Stimulated activated CD4-positive, alpha-beta T cell treated with anti-CD3 and anti-CD28 coated beads, Interleukin-15, amount 100 ng/mL, for 1 hour (primary cell): ENCODE measurements at places on chromosomes 1 and 21.
A peak's percentile ranks its signal among the peaks of the same experiment; 100 is the strongest.

GRCh38 chr1:92730476-92730875 is 54.4 kb downstream of the EVI5 start:
- DNase-seq = no peak

GRCh38 chr1:1092894-1093609 is 18.9 kb upstream of the RNF223 start:
- no peak for DNase-seq

DNA sequence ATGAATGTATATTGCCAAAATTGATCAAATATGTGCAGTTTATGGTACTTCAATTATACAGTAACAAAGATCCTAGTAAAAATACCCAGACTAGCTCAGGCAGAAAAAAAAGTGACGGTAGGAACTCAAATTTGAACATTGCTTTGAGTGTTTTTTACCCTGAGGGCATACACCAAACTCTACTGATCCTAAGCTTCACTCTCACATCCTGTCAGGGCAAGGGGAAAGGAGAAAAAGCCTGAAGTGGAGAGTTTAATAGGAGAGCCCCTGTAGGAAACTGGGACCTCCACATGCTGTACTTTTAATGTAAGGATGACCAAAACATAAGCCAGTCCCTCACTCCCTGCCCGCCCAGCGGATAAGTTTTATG is 59.8 kb upstream of the GNG12 start:
- DNase-seq = no peak

DNA sequence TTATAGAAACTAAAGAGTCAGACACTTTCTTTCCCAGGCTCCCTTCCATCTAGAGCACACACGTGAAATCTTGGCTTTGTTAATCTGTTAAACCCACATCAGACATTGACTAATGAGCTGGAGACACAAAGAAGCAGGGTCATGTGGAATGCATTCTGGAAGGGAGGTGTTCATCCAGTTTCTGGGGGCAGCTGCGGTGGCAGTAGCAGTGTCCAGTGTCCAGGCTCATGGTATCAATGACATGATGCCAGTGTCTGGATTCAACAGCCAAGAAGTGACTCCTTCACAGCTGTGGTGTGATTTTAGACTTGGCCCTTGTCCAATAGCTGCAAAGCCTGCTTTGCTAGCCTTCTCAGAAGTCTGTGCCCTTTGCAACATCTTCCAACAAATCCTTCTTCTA is 95.2 kb downstream of the NTPCR start:
- DNase-seq = no peak

DNA sequence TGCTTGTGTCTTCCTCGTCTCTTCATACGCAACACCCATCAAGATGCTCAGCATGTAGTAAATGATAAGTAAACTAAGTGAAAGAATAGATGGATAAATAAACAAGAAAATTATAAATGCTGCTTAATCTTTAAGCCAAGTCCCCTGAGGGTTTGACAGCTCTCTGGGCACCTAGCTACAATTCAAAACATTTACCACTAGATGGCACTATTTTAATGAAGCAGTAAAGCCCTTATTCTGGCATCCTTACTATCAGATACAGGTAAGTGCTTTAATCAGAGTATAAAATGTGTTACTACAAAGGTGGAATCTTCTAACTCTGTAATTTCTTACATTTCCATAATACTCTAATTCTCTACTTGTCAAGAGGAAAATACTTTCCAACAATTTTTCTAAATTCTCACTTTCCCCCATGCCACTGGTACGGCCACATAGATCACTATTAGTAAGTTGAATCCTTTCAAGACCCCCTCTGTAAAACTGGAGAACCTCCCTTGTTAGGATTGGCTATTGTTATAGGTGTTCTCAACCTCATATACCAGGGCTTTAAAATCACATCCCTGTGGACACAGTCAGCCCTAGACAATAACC is 137.8 kb downstream of the BARHL2 start:
- no peak for DNase-seq

- no peak for DNase-seq
Measured at GRCh38 chr21:39121600-39122355, 61.5 kb downstream of the PSMG1 start.

- no peak for DNase-seq
Measured at GRCh38 chr1:24463776-24464735, 38.6 kb upstream of the RCAN3 start.

GRCh38 chr21:42591170-42591869 is 62.1 kb upstream of the PDE9A start:
- no peak for DNase-seq

DNA sequence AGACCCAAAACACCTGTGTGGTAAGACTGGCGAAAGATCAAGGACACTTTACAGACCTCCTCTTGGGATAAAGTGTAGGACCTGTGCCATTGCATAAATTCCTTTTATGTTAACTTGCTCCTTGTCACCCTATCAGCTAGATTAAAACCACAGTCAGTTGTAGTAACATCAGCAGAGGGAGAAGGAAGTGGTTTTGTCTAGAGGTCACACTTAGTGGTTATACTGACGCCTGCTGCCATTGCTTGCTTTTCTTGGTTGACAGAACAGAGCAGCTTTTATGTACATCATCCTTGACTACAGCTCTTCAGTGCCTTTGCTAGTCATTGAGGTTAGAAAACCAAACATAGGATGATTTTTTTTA is 101.4 kb downstream of the PBX1 start:
- no peak for DNase-seq

GRCh38 chr1:157849229-157849875 is 7.7 kb upstream of the CD5L start:
- DNase-seq = no peak

DNA sequence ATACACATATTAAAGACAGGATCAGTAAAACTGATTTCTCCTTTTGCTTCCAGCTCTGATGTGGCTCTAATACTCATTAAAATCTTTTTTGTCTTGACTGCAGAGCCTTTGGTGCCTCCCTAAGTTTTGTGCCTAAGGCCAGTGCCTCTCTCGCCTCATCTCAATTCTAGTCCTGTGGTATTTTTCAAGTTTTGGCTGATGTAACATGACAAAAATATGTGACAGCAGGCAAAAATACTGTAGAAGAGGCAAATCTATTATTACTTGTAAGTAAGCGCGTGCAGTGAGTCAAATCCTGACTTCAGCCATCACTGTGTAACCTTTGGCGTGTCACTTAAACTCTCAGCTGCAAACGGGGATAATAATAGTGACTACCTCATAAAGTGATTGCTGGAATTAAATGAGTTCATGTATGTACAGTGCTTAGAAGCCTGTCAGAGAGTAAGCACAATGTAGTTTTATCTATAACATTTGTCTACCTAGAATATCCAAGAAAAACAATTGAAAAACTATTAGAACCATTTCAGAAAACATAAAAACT is 74.0 kb downstream of the MAB21L3 start:
- DNase-seq = no peak

DNA sequence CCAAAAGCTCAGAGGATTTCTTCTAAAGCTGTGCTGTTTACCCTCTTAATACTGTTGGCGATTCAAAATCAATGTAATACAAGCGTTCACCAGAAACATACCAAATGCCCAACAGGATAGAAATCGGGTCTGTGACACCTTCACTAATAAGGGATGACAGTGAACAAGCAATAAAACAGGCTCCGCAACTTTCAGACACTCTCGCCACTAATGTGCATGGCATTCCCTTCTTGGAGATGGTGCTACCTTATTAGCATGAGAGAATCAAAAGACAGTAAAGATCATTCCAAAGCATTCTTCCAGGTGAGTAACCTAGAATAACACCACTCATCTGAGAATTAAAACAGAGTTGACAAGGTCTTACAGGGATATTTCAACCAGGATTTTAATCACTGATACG is 367.1 kb downstream of the TTLL7 start:
- DNase-seq = no peak

- DNase-seq = no peak
Measured at GRCh38 chr1:16717336-16718098, 22.8 kb upstream of the RNU1-4 start.

GRCh38 chr1:38586993-38587646 is 272.5 kb downstream of the RRAGC start:
- DNase-seq = peak; percentile 5

- no peak for DNase-seq
Measured at GRCh38 chr1:1024149-1024770, 4.3 kb downstream of the AGRN start.

- DNase-seq = no peak
Measured at GRCh38 chr1:165910764-165911421, 83.5 kb downstream of the UCK2 start.

DNA sequence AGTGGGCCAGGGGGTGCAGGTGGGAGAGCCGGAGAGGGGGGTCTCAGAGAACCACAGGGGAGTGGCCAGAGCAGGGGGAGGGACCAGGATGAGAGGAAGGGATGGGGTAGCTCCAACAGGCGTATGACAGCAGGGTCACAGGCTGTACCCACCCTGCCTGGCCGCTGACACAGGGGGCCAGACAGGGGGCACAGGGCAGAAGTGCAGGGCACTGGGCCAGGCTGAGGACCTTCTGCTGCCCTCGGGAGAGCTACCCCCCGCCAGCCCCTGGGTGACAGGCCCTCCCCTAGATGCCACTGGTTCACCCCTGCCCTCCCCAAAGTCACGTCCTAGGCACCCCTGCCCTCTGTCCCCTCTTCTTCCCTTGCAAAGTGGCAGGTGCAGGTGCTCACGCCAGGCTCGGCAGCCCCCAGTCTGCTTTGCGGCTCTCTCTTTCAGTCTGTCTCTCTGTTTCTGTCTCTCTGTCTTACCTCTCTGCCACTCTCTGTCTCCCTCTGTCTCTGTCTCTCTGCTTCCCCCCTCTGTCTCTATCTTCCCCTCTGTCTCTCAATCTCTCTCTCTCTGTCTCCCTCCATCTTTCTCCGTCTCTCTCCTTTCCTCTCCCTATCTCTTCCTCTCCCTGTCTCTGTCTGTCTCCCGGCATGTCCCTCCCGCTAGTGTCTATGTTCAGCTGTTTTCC is 48.5 kb downstream of the WNT9A start:
- no peak for DNase-seq

- peak; percentile 28 for DNase-seq
Measured at GRCh38 chr1:204494281-204495077, at the start of gene PIK3C2B. Gene PIK3C2B, minus strand, starts transcription at chr1:204494805. Its CDS starts 25,003 bp downstream, at chr1:204469802.

DNA sequence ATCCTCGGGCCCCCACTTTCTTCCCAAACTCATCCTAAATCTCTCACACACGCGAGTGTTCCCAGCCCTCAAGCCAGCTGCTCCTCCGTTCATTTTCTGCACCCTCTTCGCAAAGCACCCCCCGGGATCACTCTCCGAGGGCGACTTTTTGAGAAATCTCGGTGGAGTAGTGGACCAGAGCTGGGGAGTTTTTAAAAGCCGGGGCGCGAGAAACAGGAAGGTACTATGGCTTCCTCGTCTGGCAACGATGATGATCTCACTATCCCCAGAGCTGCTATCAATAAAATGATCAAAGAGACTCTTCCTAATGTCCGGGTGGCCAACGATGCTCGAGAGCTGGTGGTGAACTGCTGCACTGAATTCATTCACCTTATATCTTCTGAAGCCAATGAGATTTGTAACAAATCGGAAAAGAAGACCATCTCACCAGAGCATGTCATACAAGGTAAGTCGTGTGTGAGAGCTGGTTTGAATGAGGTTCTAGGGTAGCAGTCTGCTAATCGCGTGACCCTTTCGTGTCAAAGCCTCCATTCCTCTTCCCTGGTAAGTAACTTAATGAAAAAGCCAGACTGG is 800 bp downstream of the DR1 start:
- no peak for DNase-seq

GRCh38 chr1:185535621-185536020 is 198.6 kb upstream of the HMCN1 start:
- DNase-seq = no peak

GRCh38 chr1:25035523-25036116 is 105.5 kb upstream of the RUNX3 start:
- no peak for DNase-seq

DNA sequence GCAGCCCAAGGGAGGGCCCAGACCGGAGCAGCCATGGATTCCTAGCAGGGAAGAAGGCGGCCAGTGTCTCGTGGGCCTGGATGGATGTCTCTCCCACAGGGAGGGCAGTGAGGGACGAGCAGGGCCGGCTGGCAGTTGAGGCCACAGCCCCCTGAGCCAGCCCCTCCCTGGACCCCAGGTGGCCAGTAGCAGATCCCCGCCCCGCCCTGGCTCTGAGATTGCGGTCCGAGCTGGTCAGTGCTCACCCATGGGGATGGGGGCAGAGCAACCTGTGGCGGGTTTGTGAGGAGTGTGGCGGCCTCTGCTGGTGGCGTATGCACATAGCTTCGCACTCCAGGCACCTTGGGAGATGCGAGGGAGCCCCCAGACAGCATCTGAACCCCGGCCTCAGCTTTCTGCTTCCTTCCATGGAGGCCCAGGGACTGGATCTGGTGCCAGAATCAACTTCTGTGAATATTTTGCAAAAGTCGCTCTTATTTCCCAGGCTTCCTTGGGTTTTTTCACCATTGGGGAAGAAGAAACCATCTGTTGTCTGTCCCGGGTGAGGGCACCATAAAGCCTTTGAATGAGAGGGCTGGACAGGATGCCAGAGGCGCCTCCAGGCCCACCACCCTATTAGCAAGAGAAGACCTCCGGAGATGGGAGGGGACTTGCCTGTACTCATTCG is 8.4 kb upstream of the KCNN3 start:
- DNase-seq = peak; percentile 67

DNA sequence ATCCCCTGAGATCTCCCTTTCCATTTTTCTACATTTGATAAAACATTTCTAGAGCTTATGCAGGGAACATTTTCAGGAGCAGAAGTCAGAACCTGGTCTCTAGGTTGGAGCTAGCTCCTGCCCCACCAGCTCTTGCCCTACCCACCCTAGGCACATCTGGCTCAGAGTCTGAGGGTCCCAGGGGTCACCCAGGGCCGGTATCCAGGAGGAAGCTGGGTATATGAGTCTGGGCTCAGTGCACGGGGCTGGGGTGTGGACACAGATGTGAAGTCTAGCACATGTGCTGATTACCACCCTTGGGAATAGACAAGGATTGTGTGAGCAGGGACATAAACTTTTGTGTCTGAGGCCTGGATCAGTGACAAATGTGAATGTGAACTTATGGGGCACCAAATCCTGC is 95.4 kb downstream of the MATN1 start:
- no peak for DNase-seq

DNA sequence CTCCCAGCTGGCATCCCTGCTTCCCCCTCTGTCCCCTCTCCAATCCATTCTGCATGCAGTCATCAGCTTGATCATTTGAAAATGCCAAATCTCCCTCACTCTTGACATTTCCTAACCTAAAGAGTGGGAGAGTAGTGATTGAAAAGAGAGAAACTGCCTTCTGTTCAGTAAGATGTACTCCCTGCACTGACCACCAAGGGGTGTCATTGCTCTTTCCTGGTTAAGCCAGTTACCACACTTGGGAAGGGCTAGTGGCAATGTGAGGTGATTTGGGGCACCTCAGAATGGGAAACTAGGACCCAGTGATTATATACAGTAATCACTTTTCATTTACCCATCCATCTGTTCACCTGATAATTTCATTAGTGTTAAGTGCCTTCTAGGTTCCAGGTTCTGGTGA is 6.9 kb upstream of the TMEM269 start:
- no peak for DNase-seq

GRCh38 chr21:31586118-31586517 is 73.4 kb upstream of the SOD1 start:
- no peak for DNase-seq

- no peak for DNase-seq
Measured at GRCh38 chr21:14553422-14553821, 7.3 kb upstream of the SAMSN1 start.

- DNase-seq = no peak
Measured at GRCh38 chr1:153352523-153352922, 3.9 kb upstream of the PGLYRP4 start.
